ENCODE measurements at places on chromosomes 2 and 18.

GRCh38 chr2:205800773-205801172 lies 118.5 kb downstream of the NRP2 start:
- no peak for DNase-seq

- DNase-seq: peak; percentile 12
These were observed 264.7 kb downstream of the CYP26B1 start for GRCh38 chr2:71882949-71883472.

- DNase-seq: no peak
These were observed 171.8 kb downstream of the EIPR1 start for GRCh38 chr2:3205845-3206244.

DNA sequence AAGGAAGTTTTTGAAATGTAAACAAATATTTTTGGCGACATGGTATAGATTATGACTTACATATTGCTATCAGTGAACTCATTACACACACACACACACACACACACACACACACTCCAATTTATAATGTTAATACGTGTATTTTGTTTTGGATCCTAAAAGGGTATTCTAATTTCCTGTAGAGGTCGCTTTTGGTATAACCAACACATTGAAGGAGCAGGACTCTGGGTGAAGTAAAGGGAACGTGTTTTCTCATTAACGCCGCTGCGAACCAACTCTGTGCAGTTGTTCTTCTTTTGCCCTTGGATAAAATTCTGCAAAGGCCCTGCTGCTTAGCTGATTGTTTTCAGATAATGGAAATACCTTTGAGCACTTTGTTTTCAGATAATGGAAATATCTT lies 190.4 kb downstream of the PMAIP1 start:
- no peak for DNase-seq

GRCh38 chr2:46656640-46657039 lies 177.3 kb downstream of the TMEM247 start:
- no peak for DNase-seq

DNA sequence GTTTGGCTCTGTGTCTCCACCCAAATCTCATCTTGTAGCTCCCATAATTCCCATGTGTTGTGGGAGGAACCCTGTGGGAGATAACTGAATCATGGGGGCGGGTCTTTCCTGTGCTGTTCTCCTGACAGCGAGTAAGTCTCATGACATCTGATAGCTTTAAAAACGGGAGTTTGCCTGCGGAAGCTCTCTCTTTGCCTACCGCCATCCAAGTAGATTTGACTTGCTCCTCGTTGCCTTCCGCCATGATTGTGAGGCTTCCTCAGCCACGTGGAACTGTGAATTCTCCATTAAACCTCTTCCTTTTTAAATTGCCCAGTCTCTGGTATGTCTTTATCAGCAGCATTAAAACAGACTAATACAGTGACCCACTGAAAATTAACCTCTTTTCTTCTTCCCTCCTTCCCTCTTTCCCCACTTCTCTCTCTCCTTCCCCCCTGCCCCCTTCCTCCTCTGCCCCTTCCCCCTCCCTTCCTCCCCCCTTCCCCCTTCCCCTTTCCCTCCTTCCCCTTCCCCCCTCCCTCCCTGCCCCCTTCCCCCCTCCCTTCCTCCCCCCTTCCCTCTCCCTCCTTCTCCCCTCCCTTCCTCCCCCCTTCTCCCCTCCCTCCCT lies 818.8 kb downstream of the SLC4A3 start:
- no peak for DNase-seq

GRCh38 chr2:58502931-58503330 lies 261.8 kb upstream of the FANCL start:
- no peak for DNase-seq

All from SW 1271 (cell line).